Mucosa of descending colon (tissue), 3 donors: ENCODE measurements at places on chromosomes 1 and 21.

DNA sequence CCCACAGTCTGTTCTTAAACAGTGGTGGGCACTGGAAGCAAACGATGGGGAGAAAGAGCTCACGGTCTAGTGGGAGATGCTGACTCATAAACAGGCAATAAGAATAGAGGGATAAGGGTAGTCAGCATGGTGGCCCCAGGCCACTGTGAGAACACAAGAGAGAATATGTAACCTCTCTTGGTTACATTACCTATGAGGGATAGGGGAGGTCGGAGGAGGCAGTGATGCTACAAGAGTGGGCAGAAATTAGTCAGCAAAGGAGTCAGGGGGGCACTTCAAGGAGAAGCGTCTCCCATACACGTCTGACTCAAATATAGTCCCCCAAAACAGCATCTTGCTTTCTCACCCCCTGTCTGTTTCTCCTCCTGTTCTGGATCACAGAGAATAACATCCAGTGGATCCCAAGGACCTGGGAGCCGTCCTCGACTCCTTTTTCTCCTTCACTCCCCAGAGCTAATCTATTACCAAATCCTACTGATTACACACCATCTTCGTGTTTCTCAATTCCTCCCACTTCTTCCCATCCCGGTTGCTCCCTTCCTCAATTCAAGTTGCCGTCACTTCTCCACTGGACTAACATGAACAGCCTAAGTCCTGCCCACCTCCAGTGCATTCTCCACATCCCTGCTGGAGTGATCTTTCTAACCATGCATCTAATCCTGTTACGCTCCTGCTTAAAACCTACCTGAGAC, 2.1 kb downstream of the SLAMF8 start:
- no peak for DNase-seq

- DNase-seq = no peak
These were observed 196.5 kb downstream of the TOMM20 start for GRCh38 chr1:234932106-234932505.

GRCh38 chr1:215888159-215888558, 321.1 kb downstream of the KCTD3 start:
- DNase-seq = no peak

GRCh38 chr1:109931189-109931731, 20.6 kb downstream of the CSF1 start:
- DNase-seq = peak; percentile 82

DNA sequence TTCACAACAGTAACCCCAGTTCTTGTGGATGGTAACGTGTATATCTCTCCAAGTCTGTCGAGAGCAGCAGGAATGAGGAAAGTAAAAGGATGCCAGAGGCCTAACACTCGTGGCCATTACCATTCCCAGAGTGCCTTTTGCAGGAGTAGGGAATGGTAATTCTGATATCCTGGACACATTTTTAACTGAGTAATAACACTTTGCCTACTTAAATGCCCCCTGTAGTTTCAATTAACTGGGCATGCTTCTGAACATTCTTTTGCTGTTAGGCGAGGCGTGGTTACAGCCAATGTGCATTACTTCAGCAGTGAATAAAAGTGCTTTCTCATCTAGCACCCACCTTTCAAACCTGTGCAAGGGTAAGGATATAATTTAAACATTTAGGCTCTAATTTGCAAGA, 258.5 kb upstream of the ADGRL2 start:
- DNase-seq = no peak

DNA sequence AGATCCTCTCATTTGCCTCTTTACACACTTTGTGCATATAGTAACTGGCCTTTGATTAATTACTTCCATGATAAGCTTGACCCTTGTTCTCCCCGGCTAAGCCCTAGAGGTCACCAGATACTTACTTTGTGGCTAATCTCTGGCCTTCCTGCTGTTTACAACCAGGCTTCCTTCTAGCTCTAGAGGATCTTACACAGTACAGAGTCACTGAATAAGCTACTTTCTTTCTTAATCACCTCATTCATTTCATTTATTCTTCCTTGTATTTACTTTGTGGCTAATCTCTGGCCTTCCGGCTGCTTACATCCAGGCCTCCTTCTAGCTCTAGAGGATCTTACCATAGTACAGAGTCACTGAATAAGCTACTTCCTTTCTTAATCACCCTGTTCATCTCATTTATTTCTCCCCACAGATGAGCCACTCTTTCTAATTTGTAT, 144.3 kb upstream of the C1orf21 start:
- DNase-seq = peak; percentile 27

DNA sequence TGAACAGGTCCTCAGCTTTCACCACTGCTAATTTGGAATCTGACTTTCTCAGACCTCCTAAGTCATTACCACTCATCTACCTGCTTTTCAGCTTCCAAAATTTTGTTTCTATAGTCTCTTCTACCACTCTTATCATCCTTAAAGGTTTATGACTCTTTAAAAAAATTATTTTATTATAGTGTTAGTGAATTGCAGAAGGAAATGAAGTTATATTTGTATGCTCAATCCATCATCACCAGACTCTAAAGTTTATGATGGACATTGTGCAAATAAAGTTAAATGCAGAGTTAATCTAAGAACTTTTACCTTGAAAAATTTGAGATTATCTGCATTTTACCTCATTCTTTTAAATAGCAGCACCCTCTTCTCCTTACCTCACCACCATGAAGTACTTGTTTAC, 14.6 kb downstream of the CDC42BPA start:
- no peak for DNase-seq

DNA sequence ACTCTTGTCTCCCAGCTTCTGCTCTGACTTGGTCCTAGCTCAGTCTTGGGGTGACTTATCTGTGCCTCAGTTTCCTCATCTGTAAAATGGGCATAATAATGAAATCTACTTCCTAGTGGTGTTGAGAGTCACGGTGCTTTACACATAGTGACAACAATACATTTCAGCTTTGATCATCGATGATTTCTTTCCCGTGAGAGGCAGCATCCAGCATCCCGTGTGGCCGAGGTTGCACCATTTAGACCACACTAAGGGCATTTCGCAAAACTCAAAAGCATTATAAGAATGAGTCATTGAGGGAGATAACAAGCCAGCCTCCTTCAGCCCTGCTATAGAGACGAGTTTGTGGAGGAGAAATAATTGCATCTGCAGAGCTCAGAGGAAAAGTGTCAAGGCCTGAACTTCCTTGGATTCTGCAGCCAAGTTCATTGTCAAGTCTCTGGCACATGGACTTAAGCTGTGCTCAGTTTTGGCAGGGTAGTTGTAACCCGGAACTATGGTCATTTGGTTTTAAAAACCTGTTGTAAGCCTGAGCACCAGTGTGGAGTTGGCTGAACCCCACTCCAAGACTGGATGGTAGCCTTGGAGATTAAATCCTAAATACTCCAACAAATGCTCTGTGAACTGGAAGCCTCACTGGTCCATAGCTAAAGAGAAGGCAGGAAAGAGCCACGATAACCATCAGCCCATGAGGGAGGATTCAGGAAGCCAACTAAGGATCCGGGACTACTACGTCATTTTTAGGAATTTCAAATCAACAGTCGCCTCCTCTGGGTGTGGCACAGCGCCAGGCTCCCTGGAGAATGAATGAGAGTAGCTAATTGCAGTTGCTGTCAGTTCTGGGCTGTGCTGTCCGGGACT, 64.2 kb downstream of the TCP10L start:
- DNase-seq = peak; percentile 65

DNA sequence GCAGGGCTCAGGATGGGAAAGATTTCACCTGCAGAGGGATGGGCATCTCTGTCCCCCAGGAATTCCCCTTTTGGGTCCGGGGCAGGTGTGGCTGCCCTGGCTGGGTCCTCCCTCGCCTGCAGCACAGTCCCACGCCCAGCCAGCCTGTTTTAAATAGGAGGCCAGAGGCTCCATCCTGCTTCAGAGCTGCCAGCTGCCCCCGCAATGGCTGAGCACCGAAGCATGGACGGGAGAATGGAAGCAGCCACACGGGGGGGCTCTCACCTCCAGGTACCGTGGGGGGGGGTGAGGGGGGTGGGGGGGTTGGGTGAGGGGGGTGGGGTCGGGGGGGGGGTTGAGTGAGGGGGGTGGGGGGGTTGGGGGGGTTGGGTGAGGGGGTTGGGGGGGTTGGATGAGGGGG, 3.6 kb downstream of the SCNN1D start:
- DNase-seq = peak; percentile 50

DNA sequence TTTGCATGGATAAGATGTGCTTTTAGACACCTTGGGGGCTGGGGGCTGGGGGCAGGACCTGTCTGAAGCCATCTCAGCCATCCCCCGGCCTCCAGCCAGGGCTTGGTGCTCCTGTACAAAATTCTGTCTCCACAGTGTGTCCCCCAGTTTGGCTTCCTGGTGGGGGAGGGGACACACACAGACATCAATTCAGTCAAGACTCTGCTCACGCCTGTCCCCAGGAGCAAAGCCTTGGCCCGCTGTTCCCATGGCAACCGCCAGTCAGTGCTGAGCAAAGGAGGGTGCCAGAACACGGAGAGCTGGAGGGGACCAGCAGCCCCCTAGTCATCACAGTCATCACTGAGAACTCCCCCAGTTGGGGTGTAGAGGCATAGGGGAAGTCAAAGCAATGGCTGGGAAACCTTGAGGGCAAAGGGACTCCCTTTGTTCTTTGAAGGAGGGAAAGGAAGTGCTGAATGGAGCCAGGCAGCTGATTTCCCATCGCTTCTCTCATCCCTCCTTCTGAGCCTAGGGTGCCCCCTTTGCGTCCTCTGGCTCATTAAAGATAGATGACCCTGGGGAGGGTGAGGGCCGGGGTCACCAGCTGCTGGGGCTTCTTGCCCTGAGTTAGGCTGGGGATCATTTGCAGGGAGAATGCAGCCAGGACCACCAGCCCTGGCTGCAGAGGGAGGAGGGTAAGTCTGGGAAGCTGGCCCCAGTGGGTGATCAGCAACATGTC, 134.9 kb upstream of the IPO9 start:
- DNase-seq = no peak

DNA sequence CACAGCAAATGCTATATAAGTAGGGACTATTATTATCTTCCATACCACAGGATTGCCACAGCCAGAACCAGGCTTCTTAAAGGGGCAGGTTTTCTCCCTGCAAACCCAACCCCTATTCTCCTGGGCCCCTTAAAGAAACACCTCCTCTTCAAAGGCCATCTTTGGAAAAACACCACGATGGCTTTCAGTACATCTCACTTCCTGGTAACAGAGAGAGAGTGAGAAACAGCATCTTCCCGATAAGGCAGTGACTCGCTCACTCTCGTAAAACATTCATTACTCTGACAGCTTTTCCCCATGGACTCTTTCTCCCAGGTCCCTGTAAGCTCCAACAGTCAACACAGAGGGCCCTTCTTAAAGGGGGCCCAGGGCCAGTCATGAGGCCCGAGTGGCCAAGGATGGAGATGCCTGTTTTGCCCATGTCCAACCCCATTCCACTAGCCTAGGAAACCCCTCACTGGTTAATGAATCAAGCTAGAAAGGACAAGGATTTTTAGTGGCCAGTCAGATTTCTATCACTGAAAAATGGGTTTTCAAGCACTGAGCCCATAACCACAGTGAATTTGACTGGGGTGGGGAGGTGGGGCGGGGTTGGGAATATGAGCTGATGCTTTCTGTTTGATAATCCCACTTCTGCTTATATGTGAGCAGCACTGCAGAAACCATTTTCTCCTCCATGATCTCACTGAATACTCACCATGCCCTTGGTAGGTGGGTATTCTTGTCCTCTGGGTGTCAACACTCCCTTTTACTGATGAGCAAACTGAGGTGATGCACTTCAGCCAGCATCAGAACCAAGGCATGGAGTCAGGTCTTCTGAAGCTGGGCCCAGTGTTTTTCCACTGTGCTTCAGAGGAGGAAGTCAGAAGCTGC, 3.6 kb upstream of the NAV1 start:
- DNase-seq = no peak

GRCh38 chr1:227776331-227776771, 39.1 kb upstream of the PRSS38 start:
- DNase-seq = no peak

DNA sequence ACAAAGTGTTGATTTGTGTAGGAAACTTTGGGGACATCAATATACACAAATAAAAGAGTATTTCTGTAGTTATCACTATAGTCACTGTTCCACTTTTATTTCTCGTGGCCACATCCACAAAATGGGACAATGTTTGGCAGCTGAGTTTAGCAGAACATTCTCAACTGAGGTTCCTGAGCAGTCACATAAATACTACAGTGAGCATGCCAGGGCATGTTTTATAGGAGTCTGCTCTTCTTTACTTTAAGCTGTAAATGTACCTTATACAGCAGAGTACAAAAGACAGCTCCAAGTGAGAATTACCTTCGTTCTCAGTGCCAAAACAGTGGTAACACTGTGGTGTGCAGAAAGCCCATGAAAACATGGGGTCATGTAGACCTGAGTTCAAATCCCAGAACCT, 5.0 kb downstream of the BTG3 start:
- peak; percentile 27 for DNase-seq

DNA sequence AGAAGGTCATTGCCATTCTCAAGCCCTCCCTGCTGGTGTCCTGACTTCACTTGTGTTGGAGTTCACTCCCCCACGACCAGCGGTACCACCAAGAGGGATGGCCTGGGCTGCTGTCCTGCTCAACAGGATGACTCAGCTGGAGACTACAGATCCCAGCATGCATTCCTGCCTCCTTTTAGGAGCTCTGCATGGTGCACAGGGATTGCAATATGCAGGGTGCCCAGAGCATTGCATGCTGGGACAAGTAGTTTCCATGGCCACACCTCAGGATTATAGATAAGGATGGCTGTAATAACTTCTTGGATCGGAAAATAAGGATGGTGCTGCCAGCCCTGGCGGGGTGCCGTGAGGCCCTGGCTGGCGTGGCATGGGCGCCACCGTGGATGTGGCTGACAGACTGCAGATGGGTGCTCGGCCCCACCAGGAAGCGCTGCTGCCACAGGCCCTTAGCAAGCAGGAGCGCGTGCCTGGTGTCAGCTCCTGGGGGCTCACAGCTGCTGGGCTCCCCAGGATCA, 150.0 kb downstream of the CASZ1 start:
- DNase-seq = no peak

DNA sequence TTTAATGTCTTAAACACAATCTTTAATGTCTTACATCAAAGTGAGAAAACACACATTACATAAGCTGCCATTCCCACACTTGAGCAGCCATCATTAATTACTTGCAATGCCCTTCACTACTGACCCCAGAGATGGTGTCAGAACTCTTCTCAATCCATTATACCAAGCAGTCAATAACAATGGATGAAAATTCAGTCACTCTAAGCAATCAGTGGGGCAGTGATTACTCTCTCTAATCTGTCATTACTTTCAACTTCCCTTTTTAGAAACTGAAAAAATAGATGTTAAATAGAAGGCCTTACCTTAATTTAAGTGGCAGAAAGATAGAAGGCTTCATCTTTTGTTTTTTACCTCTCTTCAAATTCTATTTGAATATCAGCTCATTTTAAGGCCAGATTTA, 9.7 kb upstream of the FRRS1 start:
- DNase-seq = no peak
